ENCODE measurements at places on chromosomes 2 and 18.

DNA sequence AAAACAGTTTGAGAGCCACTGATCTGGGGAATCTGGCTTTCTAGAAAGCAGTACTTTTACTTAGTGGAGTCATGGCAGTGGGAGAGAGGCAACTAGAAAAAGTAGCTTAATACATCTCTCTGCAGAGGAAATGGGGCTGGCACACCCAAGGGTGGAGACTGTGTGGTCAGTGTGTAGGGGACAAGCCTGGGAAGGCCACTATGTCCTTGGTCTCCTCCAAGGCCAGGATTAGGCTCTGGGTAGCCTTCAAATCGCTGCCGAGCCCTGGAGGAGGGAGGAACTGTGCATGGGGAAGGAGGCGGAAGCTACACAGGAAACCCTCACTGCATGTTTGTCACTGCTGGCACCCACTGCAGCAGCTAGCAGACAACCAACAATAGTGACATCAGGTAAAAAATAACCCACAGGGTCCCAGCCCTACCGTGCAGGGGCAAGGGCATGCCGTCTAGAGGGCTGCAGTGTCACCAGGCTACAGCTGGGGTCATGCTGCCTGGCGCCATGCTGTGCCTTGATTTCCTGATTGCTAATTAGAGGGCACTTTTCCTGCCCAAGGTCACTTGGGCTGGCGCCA lies 34.8 kb downstream of the LBH start:
- peak; percentile 34 for DNase-seq

- DNase-seq: no peak
Measured at GRCh38 chr2:72362733-72363132, 215.1 kb upstream of the CYP26B1 start.

- no peak for DNase-seq
Measured at GRCh38 chr18:12376034-12376753, 833 bp downstream of the AFG3L2 start.

DNA sequence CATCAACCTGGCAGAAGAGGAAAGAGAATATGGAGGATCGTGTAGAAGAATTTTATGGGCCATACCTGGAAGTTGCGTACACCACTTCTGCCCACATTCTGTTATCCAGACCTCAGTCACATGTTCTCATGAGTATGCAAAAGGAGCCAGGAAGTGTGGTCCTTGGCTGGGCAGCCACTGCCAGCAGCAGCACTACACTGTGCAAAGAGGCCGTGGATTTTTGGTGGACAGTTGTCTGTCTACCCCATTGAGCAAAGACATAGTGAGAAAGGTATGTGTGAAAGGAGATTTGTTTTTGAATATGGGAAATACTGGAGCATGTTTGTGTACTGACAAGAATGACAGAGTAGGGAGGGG lies 68.1 kb downstream of the SDC1 start:
- no peak for DNase-seq

DNA sequence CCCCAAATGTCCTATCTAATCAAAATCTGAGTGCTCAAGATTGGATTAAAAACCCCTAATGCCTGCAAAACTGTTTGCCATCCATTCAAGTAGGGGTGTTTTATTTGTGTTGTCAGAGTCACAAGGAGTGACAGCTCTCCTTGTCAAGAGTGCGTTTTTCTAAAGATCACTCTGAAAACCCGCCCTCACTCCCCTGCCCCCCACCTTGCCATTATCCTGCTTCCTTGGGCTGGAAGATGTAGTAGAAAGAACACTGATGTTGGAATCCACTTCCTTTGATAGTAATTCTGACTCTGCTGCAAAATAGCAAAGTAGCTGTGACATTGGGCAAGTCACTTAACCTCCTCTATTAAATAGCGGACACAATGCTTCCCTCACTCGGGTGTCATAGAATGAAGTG lies 155.6 kb downstream of the TSN start:
- no peak for DNase-seq

GRCh38 chr2:174334781-174335251 lies at the start of gene SP9:
TSS of gene SP9 (plus strand) at chr2:174334954. CDS start at chr2:174335093, 139 bp downstream.
- DNase-seq: no peak

DNA sequence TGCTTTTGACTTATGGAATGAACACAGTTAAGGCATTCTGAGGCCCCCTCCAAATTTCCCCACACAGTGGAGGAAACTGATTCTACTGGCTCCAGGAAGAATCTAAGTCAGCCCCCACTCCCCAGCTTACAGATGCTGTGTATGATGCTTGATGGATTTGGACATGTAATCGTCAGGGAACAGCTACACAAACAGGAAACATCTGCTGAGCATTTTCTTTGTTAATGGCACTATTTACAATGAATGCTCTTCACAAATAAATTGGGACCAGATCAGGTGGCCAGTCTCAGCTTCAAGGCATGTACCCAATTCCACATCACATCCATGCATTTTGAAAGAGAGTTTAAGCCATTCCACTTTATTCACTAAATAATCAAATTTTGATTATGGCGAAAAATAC lies 562.3 kb downstream of the SOX11 start:
- DNase-seq: no peak

DNA sequence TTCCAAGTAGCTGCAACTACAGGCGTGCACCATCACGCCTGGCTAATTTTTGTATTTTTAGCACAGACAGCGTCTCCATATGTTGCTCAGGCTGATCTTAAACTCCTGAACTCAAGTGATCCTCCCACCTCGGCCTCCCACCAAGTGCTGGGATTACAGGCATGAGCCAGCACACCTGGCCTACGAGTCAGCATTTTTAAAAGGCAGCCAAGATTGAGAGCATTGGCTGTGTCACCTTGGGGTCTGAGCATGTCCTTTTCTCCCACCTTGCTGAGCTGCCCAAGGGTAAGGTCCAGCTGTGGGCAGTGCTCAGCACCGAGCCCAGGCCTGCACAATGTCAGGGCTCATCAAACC lies 142.8 kb upstream of the LMAN1 start:
- no peak for DNase-seq
